ENCODE measurements at places on chromosomes 11 and 22. TPM values are rescaled to one million over a fixed set of nuclear protein-coding genes. Genes with fewer than 3 reads are reported as not detected.

DNA sequence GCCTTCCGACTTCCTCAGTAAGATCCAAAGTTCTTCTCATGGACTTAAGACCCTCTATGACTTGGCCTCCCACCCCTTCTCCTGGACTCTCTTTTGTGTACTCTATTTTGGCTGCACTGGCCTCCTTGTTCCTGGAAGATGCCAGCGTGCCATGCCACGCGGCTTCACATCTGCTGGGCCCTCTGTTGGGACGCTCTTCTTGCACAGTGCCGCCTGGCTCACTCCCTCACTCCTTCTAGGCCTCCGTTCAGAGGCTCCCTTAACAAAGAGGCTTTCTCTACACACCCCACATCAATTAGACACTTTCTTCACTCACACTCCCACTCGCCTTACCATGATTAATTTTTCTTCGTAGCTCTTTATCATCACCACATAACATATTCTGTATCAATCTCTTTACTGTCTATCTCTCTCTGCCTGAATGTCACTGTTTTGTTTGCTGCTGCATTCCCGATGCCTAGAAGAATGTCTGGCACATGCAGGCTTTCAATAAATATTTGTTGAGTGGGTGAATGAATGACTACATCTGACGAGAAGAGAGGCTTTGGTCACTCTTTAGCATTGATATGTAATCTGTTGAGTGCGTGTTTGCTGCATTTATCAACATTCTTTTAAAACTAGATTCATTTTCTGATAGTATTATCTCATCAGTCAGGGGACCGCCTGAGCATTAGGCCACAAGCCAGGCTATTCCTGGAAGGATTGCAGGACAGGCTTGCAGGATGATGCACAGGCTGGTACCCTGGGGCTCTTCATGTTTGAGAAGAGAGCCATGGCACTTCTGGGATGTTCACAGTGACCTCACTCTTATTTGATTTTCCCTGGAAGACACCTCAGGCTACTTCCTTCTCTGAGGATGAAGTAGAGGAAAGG, 60.6 kb upstream of the AMPD3 start:
- no peak for DNase-seq

- no peak for DNase-seq
Observed at GRCh38 chr22:22059291-22060002, 76.9 kb upstream of the TOP3B start.

DNA sequence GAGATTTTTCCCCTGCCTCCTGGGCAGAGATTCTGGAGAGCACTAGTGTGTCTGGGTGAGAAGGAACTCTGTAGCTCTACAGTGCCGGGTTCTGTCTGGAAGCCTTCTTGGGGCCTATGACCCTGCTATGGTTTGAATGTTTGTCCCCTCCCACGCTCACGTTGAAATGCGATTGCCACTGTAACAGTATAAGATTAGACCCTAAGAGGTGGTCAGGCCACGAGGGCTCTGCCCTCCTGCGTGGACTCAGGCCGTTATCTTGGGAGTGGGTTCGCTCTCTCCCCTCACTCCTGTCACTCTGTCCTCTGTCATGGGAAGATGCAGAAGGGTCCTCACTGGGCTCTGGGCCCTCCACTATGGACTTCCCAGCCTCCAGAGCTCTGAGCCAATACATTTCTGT, 3.5 kb downstream of the AP5B1 start:
- DNase-seq, result peak; percentile 46

GRCh38 chr11:3853899-3854659, 1.4 kb upstream of the STIM1 start:
- DNase-seq, result no peak

DNA sequence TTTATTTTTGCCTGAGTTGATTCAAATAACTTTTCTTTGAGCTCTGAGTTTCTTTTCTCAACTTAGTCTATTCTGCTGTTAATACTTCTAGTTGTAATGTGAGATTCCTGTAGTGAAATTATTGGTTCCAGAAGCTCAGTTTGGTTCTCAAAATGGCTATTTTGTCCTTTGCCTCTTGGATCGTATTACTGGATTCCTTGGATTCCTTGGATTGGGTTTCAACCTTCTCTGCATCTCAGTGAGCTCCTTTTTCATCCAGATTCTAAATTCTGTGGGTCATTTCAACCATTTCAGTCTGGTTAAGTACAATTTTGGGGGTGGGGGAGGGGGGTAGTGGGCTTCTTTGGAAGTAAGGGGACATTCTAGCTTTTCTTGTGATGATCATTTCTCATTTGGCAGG, 341.1 kb upstream of the CNTN5 start:
- DNase-seq, result no peak

DNA sequence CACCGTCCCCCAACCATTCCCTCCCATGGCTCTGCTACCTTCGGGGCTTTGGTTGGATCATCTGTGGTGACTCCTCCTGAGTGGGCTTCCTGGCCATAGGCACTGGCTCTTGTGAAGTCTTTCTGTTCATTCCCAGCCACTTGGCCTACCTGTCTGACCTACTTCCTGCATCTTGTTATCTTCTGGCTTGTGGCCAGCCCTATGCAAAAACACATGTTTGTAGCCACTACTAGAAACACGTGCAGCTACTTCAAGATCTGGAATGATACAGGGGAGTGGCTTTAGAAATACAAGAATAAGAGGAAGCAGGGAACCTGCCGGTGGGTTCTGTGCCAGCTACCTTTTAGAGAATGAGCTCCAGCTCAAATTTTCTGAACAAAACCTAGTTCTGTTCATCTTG, 20.9 kb downstream of the RCOR2 start:
- no peak for DNase-seq

DNA sequence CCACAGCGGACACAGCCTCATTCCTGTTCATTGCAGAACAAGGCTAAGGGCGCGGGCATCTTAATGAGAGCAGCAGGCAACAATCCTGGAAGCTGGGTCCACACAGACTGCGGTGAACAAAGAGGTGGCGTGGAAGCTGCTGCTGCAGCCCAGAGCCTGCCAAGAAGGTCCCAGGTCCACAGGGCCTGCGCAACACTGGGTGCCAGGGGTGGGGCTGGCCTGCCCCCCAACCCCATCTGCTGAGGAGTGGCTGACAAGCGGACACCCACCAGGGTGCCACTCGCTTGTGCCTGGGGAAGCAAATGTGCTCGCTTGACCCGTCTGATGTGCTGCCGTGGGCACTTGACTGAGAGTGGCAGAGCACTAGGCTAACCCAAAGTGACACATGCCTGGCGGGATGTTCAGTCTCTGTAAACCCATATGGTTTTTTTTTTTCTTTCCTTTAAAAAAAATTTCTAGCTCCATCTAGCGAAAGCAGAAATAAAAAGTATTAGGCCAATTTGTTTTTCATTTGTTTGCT, 83.2 kb upstream of the PITPNB start:
- no peak for DNase-seq

DNA sequence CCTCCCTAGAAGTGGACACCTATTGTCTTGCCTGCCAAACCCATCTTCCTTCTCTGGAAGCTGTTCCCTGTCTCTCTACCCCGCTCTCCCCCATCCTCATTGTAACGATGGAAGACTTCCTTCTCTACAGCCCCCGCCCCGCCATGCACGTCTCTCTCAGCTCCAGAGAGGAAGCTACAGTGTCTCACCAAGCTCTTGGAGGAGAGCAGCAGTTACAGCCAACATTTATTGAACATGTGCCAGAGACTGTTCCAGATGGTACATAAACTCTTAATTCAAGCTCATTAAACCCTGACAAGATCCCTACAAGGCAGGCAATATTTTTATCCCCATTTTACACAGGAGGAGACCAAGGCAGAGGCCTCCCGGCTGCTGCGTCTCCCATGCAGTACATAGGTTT, 15.1 kb downstream of the MCHR1 start:
- no peak for DNase-seq

DNA sequence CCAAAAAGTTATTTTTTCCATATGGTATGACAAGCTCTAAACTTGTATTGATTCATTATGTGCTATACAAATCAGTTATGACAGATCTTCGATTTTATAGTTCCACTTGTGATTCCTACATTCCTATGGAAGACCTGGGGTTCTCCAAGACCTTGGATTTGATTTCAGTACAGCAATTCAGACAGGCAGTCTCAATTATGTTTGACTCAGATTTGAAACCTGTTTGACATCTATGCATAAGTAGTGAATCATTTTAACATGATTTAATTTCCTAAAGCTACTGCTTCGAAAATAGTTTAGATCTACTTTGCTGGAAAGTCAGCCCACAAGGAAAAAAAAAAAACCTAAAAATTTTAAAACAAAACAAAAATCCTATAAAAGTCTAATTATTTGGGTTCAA, 820.4 kb downstream of the LUZP2 start:
- no peak for DNase-seq

GRCh38 chr11:102921587-102922220, 33.8 kb downstream of the MMP13 start:
- DNase-seq, result no peak

GRCh38 chr11:70128435-70128906, 50.4 kb downstream of the ANO1 start:
- DNase-seq, result no peak

- DNase-seq, result no peak
Observed at GRCh38 chr11:11387622-11388305, 34.7 kb upstream of the CSNK2A3 start.

GRCh38 chr22:36741204-36741793, 34.6 kb downstream of the IFT27 start:
- peak; percentile 24 for DNase-seq

GRCh38 chr11:22807855-22808570, 21.6 kb downstream of the SVIP start:
- no peak for DNase-seq

DNA sequence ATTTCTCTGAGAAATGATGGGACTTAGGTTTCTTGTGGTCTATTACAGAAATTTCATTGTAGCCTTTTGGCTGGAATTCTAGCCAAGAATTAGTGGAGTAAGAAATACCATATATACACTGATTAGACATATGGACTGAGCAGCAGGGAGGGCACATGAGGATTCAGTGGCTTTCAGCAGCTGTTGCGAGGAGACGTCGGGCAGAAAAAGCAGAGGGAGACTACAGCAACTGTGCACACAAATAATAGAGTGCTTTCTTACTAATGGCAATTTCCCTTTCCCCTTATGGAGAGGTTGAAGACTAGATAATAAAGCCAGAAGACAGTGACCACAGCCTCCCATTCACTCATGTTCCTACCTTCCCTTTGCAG, 35.4 kb upstream of the CCDC34 start:
- no peak for DNase-seq

GRCh38 chr11:126607374-126607773, 251.9 kb downstream of the ST3GAL4 start:
- no peak for DNase-seq

GRCh38 chr22:42596863-42597530, 17.7 kb downstream of the POLDIP3 start:
- DNase-seq, result no peak

Gene BIK
- not detected for total RNA-seq

Gene POTEH
- not detected for total RNA-seq

Gene RASGRP2
- total RNA-seq, result 49.6 TPM

Gene C11orf52
- total RNA-seq, result 1.6 TPM

Gene ACTN3
- 0.51 TPM for total RNA-seq

Gene CASP5
- total RNA-seq, result 0.42 TPM

Gene GRM5
- total RNA-seq, result 0.81 TPM

Gene SLC6A5
- total RNA-seq, result not detected
